Hematopoietic multipotent progenitor cell (in vitro differentiated cells): ENCODE measurements at places on chromosomes 11 and 22. TPM values are rescaled to one million over a fixed set of nuclear protein-coding genes. Genes with fewer than 3 reads are reported as not detected.

- DNase-seq: no peak
Observed at GRCh38 chr22:22404598-22405284, 103.8 kb downstream of the ZNF280B start.

DNA sequence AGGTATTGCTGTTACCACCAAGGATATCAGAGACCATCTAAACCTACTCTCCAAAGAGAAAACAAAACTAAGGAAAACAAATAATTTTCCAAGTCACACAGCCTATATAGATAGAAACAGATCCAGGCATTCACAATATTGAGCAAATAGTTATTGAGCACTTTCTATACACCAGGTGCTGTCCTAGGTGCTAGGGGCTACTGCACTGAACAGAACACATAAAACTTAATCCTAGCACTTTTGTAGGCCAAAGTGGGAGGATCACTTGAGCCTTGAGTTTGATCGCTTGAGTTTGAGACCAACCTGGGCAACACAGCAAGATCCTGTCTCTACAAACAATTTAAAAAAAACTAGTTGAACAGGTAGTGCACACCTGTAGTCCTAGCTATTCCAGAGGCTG is 44.6 kb downstream of the SERGEF start:
- DNase-seq: no peak

- DNase-seq: no peak
Observed at GRCh38 chr11:126929179-126930061, 71.2 kb downstream of the KIRREL3 start.

GRCh38 chr11:132099692-132100091 is 729.3 kb downstream of the NTM start:
- no peak for DNase-seq

DNA sequence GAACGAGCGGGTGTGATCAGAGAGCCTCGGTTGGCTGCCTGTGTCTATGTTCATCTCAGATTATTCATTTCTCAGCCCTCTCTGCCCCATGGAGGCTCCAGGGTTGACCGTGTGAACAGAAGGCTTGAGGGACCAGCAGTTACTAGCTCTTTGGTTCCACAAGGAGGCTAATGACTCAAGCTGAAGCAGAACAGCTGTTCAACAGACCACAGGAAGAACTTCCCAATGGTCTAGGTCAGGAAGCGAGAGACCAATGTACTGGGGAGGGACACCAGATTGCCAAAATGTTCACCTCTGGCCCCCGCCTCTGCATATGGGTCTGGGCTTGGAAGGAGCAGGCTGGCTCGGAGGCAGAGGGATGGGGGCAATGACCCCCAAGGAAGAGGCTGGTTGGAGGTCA is 14.7 kb upstream of the PDE2A start:
- no peak for DNase-seq

DNA sequence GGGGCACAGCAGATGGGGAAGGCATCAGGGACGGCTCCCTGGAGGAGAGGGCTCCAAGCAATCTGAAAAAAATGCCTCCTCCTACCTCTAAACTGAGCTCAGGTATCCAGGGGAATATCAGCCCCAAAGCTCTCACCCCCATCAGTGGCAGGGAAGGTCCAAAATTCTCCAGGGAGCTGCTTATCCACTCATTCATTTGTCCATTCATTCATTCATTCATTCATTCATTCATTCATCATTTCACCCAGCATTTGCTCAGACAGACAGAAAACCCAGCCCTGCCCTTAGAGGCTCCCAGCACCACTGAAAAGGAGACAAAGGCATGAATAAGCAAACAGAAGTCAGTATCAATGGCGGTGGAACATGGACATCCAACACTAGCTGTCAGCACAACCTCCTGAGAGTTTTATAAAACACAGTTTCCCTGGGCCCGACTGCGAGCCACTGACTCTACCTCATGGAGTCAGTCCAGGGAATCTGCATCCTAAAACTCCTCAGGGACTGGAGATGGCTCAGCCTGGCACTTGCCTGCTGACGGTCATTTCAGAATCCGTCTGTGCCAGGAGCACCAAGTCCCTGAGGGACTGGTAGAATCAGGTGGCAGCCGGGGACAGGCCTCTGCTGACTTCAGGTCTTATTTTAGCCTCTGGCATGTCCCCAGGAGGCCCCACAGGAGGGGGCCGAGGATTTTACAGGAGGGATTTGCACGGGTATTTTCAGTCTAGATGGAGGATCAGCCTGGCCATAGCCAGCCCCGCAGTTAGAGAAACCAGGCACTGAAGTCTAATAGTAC is 164.6 kb downstream of the MN1 start:
- no peak for DNase-seq

Gene TRPM5
- not detected for total RNA-seq

Gene SYT12
- under 0.01 TPM for total RNA-seq

Gene HEPN1
- not detected for total RNA-seq

Gene OR8D1
- total RNA-seq: not detected

Gene ANKRD42
- total RNA-seq: 5.4 TPM

Gene OR52A1
- 0.27 TPM for total RNA-seq

Gene PLEKHB1
- 6.5 TPM for total RNA-seq
